ENCODE measurements at places on chromosomes 7 and 10. TPM values are rescaled to one million over a fixed set of nuclear protein-coding genes. Genes with fewer than 3 reads are reported as not detected.

The DNAH11 gene
- 0.04 TPM for polyA plus RNA-seq

The RSU1 gene
- polyA plus RNA-seq, result 68.9 TPM

The ITIH5 gene
- 2.7 TPM for polyA plus RNA-seq

The SEMA4G gene
- 0.88 TPM for polyA plus RNA-seq

The VPS41 gene
- polyA plus RNA-seq, result 13.1 TPM

The AOAH gene
- polyA plus RNA-seq, result 0.65 TPM

The MMRN2 gene
- 30.9 TPM for polyA plus RNA-seq

The DNAJC2 gene
- polyA plus RNA-seq, result 18.7 TPM

The SYT15 gene
- polyA plus RNA-seq, result 1.2 TPM

The ABCB8 gene
- polyA plus RNA-seq, result 20.9 TPM

The CCSER2 gene
- polyA plus RNA-seq, result 32.4 TPM

The RPA3 gene
- polyA plus RNA-seq, result 21.4 TPM

The ST8SIA6 gene
- polyA plus RNA-seq, result 3.6 TPM

The ZNF655 gene
- polyA plus RNA-seq, result 36.1 TPM

The SOSTDC1 gene
- polyA plus RNA-seq, result 0.19 TPM

The AZGP1 gene
- 146 TPM for polyA plus RNA-seq

The OR9A2 gene
- not detected for polyA plus RNA-seq

The CARD11 gene
- polyA plus RNA-seq, result 0.32 TPM

The CPA2 gene
- not detected for polyA plus RNA-seq

The RSPH10B2 gene
- polyA plus RNA-seq, result not detected

The CEP55 gene
- 0.19 TPM for polyA plus RNA-seq

The PNLIP gene
- polyA plus RNA-seq, result 0.07 TPM

The ELFN1 gene
- polyA plus RNA-seq, result 2.6 TPM

The TACC2 gene
- polyA plus RNA-seq, result 239 TPM

The PTPRN2 gene
- 1.3 TPM for polyA plus RNA-seq

The EPDR1 gene
- polyA plus RNA-seq, result 15.7 TPM

The PILRA gene
- 2.5 TPM for polyA plus RNA-seq

The KLF14 gene
- polyA plus RNA-seq, result 0.15 TPM

The EN2 gene
- 0.08 TPM for polyA plus RNA-seq

The PON1 gene
- 0.07 TPM for polyA plus RNA-seq

The CPN1 gene
- not detected for polyA plus RNA-seq

Measured in heart left ventricle (tissue), 16 donors.